ENCODE measurements at places on chromosomes 4 and X.

DNA sequence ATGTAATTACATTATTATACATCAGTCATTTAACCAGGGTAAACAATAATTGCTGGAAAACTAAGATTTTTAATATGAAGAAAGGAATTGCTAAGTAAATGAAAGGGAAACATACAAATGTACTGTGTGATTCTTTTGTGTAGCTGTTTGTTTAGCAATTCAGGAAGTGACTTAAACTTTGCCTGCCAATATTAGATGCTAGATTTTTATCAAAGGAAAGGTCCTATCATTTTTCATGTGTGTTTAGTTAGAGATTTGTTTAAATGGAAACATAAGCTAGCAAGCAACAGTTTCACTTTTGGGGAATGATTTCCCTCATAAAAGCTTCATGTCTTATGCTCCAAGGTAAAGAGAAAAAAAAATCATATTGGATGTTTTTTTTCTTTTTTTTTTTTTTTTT is 95.1 kb upstream of the LIMCH1 start:
- no peak for DNase-seq

- no peak for DNase-seq
Observed at GRCh38 chr4:15233264-15233597, 194.6 kb upstream of the C1QTNF7 start.

GRCh38 chrX:701673-702072 is 71.1 kb downstream of the SHOX start:
- DNase-seq, result no peak

DNA sequence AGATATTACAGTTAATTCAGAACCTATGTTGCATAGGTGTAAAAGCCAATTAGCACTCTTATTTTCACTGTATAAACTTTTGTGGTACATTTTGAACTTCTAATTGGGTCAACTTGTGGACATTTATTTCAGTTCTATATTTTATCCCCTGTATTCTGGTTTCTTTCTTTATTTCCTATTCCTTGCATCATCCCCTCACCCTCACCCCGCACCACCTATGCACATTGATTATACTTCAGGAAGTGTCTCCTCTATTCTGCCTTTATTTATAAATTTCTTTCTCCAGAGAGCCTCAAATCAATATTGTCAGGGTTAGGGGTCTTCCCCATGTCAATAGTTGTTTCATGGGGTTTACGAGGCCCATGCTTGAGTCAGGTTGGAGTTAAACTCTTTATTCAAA is 83.1 kb downstream of the TEX13C start:
- DNase-seq, result no peak

- no peak for DNase-seq
Observed at GRCh38 chr4:62210486-62210885, 1010.4 kb downstream of the ADGRL3 start.

Data from dorsolateral prefrontal cortex (tissue), 122 donors.